Kidney tubule cell (primary cell): ENCODE measurements at places on chromosomes 13 and 19.

- no peak for DNase-seq
Measured at GRCh38 chr19:35307931-35308330, 16.0 kb downstream of the MAG start.

- no peak for DNase-seq
Measured at GRCh38 chr19:30224689-30225606, 147.2 kb upstream of the ZNF536 start.

DNA sequence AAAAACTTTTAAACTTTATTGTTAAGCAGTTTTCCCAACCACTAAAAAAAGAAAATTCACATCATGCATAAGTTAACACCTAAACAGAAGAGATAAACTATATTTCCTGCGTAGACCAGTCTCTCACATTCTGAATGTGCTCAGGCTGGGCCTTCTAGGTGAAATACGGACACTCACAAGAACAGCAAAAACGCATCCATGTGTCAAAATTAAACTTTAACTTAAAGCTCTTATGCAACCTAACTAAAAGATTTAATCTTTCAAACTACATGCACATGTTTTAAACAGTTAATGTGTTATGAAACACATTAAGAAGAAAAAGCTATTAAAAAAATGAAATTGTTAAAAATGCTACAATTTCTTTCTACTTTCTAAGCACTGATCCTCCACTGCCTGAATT, 2.6 kb downstream of the SAFB2 start:
- peak; percentile 10 for DNase-seq

DNA sequence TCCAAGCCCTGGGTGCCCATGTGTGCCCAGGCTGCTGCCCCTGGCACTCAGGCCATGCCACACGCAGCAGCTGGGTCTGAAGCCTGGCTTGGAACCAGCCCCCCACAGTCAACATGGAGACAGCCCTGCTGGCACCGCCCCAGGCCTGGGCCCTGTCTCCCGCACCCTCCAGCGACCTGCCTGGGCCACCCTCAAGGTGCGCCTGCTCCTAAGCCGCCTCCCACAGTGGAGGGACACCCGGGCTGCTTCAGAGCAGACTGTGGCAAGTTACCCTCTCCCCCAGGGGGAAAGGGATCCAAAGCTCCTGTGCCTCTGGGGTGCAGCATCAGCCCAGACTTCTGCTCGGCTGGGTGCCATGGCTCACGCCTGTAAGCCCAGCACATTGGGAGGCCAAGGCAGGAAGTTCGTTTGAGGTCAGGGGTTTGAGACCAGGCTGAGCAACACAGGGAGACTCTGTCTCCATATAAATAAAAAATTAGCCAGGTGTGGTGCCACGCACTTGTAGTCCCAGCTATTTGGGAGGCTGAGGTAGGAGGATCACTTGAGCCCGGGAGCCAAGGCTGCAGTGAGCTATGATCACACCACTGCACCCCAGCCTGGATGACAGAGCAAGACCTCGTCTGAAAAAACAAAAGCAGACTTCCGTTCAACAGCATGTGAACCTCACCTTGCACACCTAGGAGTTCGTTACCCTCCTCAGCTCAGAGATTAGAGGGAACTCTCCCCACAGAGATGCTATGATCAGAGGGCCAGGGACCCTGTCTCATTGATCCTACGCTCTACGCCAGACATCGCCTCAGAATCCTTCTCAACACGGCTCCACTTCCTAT, 15.6 kb downstream of the ELL start:
- no peak for DNase-seq

GRCh38 chr19:18717601-18718000, 34.1 kb downstream of the CRTC1 start:
- DNase-seq = no peak

DNA sequence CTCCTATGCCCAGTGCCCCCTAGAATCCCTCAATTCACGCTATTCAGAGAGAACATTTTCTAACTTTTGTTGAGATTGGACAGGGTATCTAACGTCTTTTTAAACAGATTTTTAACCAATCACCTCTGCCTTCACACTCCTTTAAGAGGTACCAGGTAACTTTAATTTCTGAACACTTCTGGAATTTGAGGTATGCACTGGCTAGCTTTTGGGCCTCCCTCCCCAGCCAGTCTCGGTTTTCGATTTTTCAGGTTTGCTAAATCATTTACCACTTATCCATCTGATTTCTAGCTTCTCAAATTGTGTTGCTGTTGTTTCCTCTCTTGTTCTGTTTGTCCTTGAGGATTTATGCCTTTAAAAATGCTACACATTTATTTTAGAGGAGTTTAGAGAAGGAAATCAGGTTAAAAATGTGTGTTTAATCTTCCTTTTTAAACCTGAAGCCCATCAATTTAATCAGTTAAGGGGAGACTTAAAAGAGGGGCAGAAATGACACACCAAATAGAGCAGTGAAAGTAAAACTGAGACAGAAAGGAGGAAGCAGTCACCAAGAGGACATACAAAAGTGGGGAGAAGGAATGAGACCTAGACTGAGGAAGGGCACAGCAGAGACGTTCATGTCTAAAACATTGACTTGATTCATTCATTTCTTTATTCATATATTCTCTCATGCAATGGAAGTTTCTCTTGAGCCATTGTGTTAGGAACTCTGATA, 139.6 kb upstream of the HTR2A start:
- peak; percentile 79 for DNase-seq

- no peak for DNase-seq
Measured at GRCh38 chr19:3262362-3262761, 37.9 kb downstream of the CELF5 start.

DNA sequence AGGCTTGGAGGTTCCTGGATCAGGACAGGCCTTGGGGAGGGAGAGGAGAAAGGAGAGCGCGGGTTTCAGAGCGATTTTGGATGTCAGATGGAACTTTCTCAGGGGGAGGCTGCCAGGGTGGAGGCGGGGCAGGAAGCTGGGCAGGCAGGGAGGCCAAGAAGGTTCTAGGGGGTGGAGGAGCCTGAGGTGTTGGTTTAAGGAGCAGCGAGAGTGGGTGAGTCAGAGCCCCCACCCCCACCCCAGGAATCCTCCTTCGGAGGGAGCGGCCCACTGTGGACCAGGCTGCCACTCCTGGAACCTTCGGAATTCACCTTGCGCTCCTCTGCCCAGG, 15.9 kb upstream of the NOP53 start:
- peak; percentile 94 for DNase-seq

DNA sequence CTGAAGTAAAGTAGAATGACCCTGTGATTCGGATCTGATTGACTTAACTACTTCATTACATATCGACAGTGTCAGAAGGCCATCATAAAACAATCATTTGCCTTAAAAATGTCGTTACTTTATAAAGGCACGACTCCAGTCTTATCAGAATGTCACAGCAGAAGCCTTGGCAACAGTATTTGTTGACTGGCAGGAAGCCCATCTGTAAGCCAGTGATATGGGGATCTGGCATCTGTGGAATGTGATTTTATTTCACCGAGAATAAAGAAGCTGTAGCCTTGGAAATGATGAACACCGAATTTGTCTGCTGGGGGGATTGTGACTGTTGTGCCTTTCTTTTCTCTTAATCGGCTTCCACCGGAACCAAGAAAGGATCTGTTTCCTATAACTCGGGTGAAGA, 362.5 kb downstream of the TDRD3 start:
- DNase-seq = peak; percentile 75

- DNase-seq = no peak
Measured at GRCh38 chr13:33874871-33875270, 56.9 kb downstream of the RFC3 start.

DNA sequence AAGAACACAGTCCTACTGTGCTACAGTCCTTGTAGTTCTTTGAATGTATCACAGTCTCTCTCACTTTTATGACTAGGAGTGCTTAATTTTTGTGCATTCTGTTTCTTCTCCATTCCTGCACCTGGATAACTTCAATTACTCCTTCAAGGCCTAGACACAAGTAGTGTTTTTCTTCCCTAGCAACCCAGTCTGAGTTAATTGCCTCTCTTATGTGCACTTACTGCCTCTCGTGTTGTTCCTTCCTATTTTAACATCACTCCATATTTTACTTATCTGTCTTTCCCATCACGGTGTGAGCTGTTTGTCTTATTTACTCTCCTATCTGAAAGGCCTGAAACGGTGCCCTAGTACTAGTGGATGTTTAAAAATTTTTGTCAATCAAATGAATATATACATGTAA, 101.5 kb downstream of the HS6ST3 start:
- DNase-seq = no peak

- DNase-seq = no peak
Measured at GRCh38 chr13:80753866-80754265, 412.9 kb upstream of the SPRY2 start.

DNA sequence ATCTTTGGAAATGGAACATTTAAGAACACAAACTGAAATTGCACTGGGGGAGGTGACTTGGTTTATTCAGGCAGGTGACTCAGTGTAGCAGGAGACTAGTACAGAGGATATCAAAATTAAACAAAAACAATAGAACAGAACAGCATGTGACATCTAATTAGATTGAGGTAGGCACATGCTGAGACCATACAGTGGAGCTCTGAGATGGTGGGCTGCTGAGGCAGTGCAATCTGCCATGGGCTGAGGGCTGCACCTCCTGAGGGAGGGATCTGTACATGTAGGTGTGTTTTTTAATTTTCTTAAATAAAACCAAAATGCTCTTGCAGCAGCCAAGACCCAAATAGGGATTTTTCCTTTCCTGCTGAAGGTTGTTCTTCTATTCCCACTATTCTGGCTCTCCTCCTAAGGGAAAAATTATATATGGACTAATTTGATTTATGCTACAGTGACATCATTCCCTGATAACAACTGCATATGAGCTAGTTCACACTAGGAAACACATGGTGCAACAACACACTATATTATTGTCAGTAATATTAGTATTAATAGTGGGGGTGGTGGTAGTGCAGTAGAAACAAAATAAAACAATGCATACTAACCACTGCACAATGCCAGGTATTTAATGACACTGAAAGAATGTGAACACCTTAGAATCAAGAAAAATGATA, 48.0 kb downstream of the LNX2 start:
- DNase-seq = no peak

GRCh38 chr13:82571653-82572052, 1310.6 kb downstream of the SLITRK1 start:
- no peak for DNase-seq

GRCh38 chr19:13964776-13965175, 12.5 kb downstream of the DCAF15 start:
- DNase-seq = no peak

DNA sequence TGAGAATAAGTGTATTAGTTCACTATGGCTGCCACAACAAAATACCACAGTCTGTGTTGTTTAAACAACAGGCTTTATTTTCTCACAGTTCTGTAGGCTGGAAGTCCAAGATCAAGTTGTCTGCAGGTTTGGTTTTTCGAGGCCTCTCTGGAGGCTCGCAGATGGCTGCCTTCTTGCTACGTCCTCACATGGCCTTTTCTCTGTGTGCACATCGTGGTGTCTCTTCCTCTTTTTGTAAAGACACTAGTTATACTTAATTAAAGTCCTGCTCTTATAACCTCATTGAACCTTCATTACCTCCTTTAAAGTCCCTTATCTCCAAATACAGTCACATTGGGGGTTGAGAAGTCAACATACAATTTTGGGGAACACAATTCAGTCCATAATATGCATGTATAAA, 10.6 kb downstream of the CSNK1A1L start:
- DNase-seq = no peak

DNA sequence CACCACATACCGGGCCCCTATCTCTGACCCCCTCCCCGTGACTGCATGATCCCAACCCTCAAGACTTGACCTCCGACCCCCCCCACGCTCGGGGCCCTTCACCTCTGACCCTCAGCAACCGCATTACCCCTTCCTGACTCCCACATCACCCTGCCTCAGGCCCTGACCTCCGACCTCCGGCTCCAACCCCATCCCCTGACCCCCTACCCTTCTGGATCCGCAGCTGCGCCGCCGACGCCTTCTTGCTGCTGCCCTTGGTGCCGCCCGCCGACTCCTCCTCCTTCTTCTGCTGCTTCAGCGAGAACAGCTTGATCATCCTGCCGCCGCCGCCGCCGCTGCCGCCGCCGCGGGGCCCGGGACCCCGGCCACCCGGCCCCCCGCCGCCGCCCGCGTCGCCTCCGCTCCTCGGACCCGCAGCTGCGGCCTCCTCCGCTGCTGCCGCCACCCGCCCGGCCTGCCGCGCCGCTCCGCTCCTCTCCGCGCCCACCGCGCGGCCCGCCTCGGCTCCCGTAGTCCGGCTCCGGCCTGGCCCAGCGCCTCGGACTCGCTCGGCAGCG, at the start of gene UBE2M:
TSS of gene UBE2M (minus strand) at position 546 of the 557 bp plus-strand sequence. CDS start at position 316, 230 bp downstream.
- DNase-seq = no peak

DNA sequence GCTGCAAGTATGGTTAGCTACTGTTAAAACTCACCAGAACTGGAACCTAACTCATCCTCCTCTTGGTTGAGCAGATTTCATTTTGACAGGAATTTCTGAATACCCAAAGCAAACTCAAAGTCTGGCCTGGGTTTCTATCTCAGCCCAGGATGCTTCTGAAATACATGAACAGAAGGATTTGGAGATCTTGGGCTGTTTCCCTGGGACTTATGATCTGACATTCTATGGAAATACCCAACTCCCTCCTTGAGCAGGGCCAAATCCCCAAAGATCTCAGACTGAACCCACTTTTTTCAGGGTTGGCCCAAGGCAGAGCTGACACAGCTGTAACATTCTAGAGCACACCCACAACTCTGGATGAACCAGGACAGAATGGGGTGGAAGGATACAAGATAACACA, 1.1 kb upstream of the ITM2B start:
- no peak for DNase-seq

GRCh38 chr13:32165796-32166195, 134.2 kb downstream of the FRY start:
- no peak for DNase-seq

GRCh38 chr19:2494447-2495129, 18.7 kb downstream of the GADD45B start:
- DNase-seq = peak; percentile 78

- DNase-seq = no peak
Measured at GRCh38 chr13:98203646-98204326, 26.7 kb upstream of the RNF113B start.

DNA sequence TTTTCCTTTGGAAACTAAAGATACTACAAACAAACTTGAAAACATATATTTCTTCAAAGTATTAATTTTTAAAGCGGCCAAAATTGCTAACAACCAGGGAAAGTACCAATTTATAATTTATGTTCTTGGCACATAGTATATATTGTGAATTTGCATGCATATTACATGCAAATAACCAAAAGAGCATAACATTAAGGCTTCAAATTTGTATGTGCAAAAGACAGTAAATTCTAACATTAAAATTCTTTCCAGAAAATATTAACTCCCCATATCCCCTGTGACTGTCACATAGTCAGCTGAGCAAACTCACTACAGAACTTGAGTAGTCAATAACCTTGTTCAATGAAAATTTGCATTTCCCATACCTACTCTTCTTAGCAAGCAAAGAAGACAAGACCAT, 133.4 kb downstream of the ENOX1 start:
- no peak for DNase-seq

- DNase-seq = peak; percentile 11
Measured at GRCh38 chr19:30419568-30420180, 47.5 kb downstream of the ZNF536 start.

- DNase-seq = no peak
Measured at GRCh38 chr19:42323852-42324654, 1.4 kb upstream of the MEGF8 start.

- DNase-seq = no peak
Measured at GRCh38 chr13:41502031-41502430, 44.7 kb downstream of the RGCC start.

- peak; percentile 44 for DNase-seq
Measured at GRCh38 chr19:10551698-10552301, 8.1 kb downstream of the ATG4D start.

GRCh38 chr13:59547950-59548349, 615.8 kb downstream of the DIAPH3 start:
- DNase-seq = no peak
